Skin of body (tissue), 3 donors: ENCODE measurements at places on chromosomes 3 and 15. TPM values are rescaled to one million over a fixed set of nuclear protein-coding genes. Genes with fewer than 3 reads are reported as not detected.

PDE12 gene
- 8.8 TPM for total RNA-seq

CEMIP gene
- total RNA-seq: 6.5 TPM

PDHB gene
- 63.6 TPM for total RNA-seq

CACNA2D3 gene
- 1.2 TPM for total RNA-seq

ZNF860 gene
- 0.89 TPM for total RNA-seq

GOLGA8S gene
- 0.10 TPM for total RNA-seq

HCLS1 gene
- 9.1 TPM for total RNA-seq

TMCO5A gene
- not detected for total RNA-seq

FOXB1 gene
- total RNA-seq: not detected

EPHB1 gene
- 5.0 TPM for total RNA-seq

SOX2 gene
- total RNA-seq: 1.9 TPM
